ENCODE measurements at places on chromosomes 1 and 21.

GRCh38 chr1:107135463-107135862 is 5.4 kb upstream of the NTNG1 start:
- no peak for DNase-seq

- DNase-seq: no peak
These were observed 149.6 kb downstream of the LMO4 start for GRCh38 chr1:87478231-87478630.

- DNase-seq: no peak
These were observed 200.7 kb upstream of the POU3F1 start for GRCh38 chr1:38246955-38247952.

DNA sequence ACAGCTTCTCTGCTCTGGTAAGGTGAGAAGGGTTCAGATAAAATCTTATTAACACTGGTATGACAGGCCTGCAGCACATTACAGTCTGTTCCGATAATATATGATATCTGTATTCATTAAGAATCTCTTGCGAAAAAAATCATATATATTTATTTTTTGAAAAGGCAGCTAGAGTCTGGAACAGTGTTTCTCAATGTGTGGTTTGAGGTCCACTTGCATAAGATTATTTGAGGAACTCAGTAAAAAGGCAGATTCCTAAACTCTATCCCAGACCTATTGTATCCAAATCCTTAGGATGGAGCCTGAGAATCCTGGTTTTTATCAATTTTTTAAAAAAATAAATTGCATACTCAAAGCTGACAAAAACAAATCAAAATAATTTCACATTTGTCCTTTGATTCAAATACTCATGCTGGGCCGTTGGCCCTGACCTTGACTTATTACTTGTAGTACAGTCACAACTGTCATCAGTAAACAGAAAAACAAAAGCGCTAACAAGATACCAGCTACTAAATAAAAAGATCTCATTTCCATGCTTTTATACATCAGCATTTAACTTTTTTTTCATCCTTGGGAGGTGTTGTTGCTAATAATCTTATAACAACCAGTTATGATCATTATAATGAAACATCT is 60.6 kb downstream of the RGS2 start:
- no peak for DNase-seq

DNA sequence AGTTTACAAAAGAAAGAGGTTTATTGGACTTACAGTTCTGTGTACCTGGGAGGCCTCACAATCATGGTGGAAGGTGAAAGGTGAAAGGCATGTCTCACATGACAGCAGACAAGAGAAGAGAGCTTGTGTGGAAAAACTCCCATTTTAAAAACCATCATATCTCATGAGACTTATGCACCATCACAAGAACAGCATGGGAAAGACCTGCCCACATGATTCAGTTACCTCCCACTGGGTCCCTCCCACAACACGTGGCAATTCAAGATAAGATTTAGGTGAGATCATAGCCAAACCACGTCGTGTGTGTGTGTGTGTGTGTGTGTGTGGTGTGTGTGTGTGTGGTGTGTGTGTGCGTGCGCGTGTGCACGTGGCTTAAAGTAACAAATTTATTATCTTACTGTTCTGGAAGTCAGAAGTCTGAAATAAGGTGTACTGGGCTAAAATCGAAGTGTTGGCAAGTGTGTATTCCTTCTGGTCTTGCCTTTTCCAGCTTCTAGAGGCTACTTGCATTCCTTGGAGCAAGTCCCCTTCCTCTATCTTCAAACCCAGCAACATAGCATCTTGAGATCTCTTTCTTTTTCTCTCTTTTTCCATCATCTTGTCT is 48.1 kb upstream of the MPC2 start:
- DNase-seq: no peak

GRCh38 chr1:182338806-182339370 is 52.7 kb downstream of the GLUL start:
- no peak for DNase-seq

DNA sequence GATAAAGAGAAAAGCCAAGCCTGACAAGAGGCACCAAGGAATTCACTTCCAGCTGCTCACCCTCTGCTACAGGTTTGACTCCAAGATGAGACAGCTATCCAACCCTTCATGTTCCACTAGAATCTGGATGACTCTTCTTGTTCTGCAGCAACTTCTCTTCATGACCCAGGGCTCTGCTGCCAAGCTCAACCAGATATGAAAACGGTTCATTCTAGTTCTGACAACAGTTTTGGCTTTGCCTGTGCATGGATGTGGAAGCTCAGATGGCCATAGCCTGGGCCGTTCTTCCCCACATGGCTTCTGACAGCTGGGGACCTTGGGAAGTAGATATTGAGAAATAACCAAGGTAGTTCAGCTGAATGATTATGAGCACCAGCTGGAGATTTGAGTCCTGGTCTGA is 13.7 kb downstream of the PI4KB start:
- no peak for DNase-seq

DNA sequence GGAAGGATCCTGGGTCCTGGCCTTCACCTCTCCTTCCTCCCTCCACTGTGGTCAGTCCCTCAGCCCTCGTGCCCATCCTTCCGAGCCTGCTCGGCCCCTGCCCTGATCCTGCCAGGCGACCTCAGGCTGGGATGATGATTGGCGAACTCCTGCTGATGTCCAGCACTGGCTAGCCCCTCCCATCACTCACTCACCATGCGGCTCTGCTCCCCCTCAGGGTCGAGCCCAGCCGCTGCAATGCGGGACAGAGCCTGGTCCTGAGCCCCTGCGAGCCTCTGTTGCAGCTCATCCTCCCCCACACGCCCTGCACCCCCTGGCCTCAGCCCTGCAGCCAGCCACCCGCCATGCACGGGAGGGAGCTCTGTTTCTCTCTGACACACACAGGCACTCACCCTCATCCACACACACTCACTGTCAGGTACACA is 100.2 kb downstream of the DMRTB1 start:
- no peak for DNase-seq

DNA sequence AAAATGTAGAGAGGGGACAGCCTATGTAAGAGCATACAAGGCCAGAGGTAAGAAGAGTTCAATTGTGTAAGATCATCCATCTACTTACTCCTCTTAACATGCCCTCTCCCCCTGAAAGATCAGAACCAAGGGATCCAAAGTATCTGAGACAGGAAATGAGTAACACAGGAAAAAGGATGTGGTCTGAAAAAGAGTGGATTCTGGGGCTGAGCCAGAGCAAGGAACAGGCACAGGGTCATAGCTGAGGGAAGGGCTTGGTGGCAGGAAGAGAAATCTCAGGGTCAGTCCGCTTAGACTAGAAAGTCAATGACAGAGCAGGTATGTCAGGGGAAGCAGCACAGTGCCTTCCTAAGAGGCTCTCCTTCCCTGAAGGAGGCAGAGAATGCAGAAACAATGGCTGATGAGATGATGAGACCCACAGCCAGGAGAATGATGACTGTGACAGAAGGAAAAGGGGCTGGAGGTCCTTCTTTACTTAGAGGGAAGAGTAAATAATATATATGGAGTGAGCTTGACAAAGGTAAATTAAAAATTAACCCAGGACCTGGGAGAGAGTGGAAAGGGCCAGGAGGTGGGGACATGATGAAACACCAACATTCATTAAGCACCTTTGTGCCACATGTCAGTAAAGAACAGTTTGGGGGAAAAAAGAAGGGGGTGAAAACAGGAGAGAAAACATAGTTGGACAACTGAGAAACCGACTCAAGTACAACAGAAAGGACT is 26.2 kb upstream of the A3GALT2 start:
- no peak for DNase-seq

- DNase-seq: no peak
These were observed 625.8 kb upstream of the ADGRL2 start for GRCh38 chr1:81174811-81175476.

DNA sequence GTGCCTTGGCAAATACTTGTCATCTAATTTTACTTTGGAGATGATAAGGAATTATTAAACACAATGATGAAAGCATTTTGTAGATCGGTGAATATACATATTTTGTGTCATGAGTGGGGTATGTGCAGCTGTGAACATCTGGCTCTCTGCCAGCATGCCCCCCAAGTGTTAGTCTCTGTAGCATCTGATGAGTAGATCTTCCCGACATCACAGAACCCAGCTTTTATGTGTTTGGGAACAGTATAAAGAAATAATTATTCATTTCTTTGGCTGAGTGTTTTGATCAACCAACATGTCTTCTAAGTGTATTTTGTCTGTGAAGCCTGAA is 4.5 kb upstream of the CTNNBIP1 start:
- DNase-seq: no peak

DNA sequence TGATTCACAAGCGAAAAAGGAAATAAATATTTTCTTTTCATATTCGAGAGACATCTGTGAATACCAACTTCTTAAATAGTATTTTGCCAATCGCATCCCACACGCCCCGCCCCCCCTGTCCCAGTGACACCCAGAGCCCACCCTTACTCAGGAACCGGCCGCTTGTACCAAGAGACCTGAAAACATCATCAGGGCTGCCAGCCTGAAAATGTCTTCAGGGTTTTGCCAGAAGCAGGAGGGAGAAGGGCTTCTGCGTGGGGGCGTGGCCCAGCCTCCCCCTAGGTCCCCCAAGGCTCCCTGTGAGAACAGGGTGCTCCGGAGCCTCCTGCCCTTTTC is 126.4 kb downstream of the PRDM16 start:
- no peak for DNase-seq

DNA sequence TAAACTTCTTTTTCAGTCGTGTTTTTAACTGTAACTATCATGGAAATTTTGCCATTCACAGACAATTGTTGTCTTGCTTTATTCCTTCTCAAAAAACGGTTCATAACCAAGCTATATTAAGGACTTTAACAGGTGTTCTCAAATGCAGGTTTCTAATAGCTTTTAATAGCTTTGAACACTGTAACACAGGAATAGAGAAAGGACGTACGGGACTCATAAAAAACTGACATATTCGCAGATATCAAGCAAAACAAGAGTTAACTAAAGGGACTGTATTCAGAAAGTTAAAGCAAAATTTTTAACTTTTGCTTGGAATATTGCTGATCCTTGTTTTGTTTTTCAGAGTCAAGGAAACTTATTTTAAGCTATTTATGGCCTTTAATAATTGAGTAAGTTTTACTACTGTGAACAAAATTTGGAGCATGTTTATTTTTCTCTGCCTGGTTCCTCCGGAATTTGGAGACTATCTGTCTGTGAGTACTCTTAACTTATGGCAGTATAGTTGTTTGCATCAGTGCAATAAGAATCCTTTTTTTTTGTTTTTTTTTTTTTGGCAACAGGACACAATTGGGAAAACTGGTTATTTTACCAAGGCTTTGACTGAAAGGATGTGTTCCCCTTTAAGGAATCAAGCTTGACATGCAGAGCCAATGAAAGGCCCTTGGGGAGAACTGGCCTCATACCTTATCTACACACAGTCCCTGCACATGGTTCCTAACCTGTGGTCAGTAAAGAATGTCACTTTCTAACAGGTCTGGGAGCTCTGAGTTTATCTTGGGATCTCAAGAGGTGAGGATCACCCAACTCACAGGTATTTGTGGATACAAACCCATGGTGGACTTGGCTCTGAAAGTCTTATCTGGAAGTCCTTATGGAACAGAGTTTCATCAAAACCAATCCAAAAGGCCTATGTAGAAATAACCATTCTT is 5.8 kb upstream of the CD46 start:
- no peak for DNase-seq

DNA sequence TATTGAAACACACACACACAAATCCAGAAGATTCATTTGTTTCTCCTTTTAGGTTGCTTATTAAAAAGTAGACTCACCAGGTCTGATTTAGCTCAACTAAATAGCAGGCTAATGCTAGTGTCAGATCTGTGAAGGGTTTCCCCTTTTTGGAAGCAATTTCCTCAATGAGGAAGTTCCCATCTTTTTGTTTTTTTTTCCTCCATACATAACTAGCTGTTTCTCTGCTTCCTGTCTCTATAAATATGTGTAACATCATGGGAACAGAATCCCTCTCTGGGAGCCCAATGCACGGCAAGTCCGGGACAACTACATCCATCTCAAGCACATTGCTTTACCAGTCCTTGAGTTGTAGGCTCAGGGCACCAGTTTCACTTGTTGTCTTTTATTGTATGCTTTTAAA is 1421.1 kb downstream of the PLA2G4A start:
- DNase-seq: no peak

- DNase-seq: no peak
These were observed 13.0 kb upstream of the MIIP start for GRCh38 chr1:12006167-12006921.

DNA sequence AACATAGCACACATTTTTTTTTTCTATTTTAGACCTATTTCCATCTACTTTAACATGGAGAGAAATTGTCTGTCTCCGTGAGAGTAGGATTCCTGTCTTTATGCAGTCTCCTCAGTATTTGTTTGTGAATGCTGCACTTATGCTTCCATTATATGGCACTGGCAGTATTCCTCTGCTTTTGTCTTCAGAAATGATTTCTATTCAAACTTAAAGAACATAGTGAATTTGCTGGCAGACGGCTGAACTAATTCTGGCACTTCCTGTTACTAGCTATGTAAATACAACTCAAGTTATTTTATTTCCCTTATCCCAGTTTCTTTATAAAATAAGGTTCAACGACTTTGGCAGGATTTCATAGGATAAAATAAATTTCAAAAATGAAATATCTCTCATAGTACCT is 45.3 kb downstream of the KCTD3 start:
- DNase-seq: no peak

GRCh38 chr1:94125551-94126514 is 4.9 kb upstream of the ABCA4 start:
- no peak for DNase-seq

- no peak for DNase-seq
These were observed 146.5 kb upstream of the LYPLAL1 start for GRCh38 chr1:219027146-219027673.

DNA sequence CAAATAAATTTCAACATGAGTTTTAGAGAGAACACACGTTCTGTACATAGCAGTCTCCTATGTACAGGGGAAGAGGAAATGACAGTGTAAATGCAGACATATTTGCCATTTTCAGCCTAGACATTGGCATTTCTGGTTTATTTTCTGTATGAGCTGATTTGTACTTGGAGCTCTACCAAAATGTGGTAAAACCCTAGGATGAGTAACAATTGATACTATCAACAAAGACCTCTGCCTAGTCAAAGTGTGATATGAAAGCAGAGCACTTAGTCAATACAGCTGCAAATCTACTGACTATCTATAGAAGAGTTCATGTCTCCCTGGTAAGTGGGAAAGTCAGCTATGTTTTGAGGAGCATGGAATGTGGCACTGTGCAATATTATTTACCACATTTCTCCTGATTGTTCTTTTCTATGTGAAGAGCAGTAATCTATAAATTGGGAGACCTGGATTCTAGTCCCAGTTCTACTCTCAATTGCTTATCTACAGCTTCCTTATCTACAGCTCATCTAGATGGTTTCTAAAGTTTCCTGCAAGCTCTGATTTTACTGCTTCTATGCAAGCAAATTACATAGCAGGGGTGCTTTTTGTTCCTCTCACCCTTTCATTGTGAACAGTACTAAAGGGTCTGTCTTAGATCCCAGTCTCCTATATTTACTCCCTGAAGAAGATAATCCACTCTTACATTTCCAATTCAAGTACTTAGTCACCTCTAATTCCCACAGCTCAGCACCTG is 334.2 kb downstream of the NTNG1 start:
- no peak for DNase-seq

- no peak for DNase-seq
These were observed 66.3 kb downstream of the C1orf185 start for GRCh38 chr1:51168266-51168845.

Data from GM12891 (cell line).